ENCODE measurements at places on chromosomes 2 and 18.

GRCh38 chr2:67792681-67793091, 270.1 kb downstream of the C1D start:
- no peak for DNase-seq

GRCh38 chr2:38217401-38218188, 141.6 kb upstream of the CYP1B1 start:
- no peak for DNase-seq

DNA sequence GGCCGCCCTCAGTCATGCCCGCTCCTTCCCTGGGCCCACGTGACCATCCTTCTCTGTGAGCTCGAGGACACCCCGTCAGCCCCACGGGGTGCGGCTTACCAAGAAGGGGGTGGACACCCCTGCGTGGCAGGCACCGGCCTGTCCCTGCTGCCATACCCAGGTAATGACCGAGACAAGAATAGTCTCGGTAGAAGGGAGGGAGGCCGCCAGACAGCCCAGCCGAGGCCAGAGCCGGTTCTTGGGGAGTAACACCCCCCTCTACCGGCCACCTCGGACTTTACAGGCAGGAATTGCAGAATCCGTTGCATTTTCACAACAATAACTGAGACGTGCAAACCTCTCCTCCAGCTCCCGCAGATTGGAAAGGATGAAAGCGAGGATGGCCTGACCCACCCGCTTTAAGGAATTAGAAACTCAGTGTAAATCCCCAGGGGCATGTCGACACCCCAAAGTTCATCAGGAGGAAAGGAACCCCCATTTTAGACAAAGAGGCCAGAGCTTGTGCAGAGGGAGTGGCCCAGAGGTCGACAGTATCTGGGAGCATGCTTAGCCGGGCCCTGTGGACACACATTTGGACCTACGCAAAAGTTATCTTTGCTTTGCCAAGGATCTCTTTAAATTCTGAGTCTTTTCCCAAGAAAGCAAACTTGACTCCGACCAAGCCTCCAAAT, 60.1 kb upstream of the GLI2 start:
- DNase-seq, result peak; percentile 3

DNA sequence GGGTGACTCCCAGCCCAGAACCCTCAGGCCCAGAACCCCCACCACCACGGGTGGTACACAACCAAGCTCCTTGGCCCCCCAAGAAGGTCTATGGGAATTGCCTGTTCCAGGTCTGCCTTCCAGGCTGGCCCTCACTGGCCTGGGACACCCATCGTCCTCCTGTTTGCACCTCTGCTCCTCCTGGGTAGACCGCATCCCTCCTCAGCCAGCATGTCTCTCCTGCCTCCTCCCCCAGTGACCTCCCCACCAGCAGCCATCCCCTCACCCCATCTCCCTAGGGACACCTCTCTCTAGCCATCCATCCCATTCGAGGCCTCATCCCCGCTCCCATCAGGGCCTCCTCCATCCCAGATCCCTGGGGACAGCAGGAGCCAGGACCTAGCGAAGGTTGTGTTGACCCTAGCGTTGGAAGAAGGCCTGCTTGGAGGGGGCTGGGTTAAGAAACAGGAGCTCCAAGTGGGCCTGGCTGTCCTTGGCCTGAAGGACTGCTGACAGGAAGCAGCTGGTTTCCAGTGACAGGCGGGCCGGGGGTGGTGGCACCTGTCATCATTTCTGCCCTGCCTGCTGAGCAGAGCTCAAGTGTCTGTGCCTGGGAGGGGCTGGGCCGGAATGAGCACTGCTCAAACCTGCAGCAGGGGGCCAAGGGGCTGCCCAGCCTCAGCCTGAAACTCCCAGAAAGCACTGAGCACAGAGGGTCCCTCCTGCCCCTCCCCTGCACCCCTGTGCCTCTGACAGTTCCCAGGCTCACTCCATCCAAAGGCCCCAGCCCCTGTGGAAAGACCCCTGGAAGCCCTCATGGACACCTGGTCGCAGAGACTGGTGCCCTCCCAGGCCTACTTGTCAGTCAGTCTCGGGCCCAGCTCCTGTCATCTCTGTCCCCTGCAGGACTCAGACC, 96.0 kb upstream of the OTOS start:
- DNase-seq, result peak; percentile 16

DNA sequence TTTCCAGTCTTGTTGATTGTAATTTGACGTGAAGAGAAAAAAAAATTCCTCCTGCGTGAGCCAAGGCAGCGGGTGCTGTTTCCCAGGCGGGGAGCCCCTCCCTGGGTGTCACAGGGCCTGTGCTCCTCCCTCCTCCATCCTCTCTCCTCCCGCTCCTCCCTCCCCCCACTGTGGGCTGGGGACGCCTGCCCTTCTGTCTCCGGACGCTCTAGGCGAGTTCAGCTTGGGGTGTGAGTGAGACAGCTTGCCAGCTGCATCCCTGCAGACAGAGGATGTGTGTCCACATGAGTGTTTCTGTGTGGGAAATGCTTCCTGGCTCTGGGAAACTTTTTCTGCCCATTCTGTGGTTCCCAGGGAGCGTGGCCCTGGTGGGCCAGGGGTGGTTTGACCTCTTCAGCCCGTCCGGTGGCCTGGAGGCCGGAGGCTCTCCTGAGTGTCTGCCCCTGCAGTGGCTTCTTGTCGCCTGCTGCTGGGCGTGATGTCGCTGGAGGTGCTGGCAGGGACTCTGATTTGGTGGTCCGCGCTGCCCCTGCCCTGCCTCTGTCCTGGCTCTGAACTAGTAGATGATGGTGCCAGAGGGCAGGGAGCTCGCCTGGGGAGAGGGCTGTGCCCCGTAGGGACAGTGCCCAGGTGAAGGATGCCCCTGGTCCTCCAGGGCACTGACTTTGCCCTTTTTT, 96.4 kb downstream of the USP40 start:
- no peak for DNase-seq

- no peak for DNase-seq
Observed at GRCh38 chr2:103327386-103327785, 565.6 kb downstream of the TMEM182 start.

GRCh38 chr2:43460174-43460546, 135.7 kb downstream of the THADA start:
- DNase-seq, result no peak

- DNase-seq, result no peak
Observed at GRCh38 chr2:165634855-165635254, 159.2 kb downstream of the GALNT3 start.

DNA sequence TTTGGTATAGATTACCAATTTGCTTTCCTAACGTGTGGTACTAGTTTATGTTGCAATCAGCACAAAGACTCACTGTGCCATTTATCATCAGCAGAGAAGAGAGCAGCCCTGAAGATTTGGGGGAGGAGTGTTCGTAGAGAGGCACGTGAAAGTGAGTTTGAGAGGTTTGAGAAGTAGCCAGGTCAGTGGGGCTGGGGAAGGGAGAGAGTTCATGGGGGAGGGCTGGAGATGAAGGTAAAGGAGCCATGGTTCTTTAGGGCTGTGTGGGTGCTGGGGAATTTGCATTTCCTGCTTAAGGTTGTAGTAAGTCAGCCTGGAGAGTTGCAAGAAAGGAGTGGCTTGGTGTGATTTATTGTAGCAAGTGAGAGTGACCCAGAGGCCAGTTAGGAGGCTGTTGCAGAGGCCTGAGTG, 172.1 kb downstream of the NEDD4L start:
- no peak for DNase-seq

Measured in NCI-H510A (cell line).